ENCODE measurements at places on chromosomes 12 and 14. TPM values are rescaled to one million over a fixed set of nuclear protein-coding genes. Genes with fewer than 3 reads are reported as not detected.

GRCh38 chr12:64889434-64890216 is 65.2 kb downstream of the TBC1D30 start:
- DNase-seq: no peak

GRCh38 chr14:102182190-102182589 is 42.5 kb downstream of the WDR20 start:
- no peak for DNase-seq

- DNase-seq: no peak
Measured at GRCh38 chr12:46147144-46147543, 121.7 kb downstream of the SLC38A1 start.

Gene TAS2R8
- total RNA-seq: not detected

GRCh38 chr12:45343269-45344051 is 127.6 kb downstream of the ANO6 start:
- DNase-seq: no peak

Gene RFX4
- total RNA-seq: not detected

DNA sequence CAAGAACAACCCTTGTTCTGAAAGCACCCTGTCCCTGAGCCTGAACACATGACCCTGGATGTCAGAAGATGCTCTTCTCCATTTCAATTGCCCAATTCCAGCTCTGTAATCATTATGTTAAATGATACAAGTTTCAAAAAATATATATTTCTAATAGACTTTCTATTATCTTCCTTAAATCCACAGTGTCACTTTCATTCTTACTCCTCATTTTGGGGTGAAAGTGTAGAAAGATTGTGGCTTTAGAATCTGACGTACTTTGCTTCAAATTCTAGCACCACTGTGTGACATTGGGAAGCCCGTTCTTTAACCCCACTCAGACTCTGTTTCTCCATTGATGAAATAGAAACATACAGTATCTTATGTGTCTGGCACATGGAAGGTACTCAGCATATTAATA is 83.2 kb downstream of the ETV6 start:
- no peak for DNase-seq

Gene DNAJC22
- 2.2 TPM for total RNA-seq

DNA sequence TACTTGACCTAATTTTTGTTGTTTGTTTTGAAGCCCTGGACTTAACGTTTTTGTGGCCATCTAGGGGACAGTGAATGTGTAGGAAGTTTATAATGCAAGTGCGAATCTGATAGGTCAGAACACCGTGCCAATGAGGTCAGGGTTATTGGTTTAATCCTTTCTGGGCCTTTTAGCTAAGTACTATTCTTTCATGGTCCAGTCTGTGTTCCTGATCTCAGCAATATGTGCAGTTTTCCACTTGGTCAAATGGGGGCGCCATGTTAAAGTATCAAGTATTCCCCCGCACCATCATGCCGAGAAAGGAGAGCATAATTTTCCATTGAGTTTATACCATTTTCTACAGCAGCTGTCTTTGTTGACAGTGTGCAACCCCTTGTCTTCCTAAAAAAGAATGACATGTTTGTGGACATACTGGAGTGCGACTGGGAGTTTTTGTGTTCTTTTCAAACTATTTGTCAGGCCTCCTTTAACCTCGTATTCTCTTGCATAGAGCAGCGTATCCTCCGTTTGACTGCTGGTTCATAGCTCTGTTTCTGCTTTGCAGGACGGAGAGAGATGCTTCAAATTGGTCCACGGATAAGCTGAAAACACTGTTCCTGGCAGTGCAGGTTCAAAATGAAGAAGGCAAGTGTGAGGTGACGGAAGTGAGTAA is 1.3 kb downstream of the AHSA1 start:
- DNase-seq: no peak

- no peak for DNase-seq
Measured at GRCh38 chr14:101761881-101762529, 496 bp downstream of the PPP2R5C start.

GRCh38 chr12:100266585-100266834 is 369 bp downstream of the DEPDC4 start:
- peak; percentile 94 for DNase-seq

GRCh38 chr14:105108516-105108864 is 43.3 kb upstream of the GPR132 start:
- peak; percentile 5 for DNase-seq

DNA sequence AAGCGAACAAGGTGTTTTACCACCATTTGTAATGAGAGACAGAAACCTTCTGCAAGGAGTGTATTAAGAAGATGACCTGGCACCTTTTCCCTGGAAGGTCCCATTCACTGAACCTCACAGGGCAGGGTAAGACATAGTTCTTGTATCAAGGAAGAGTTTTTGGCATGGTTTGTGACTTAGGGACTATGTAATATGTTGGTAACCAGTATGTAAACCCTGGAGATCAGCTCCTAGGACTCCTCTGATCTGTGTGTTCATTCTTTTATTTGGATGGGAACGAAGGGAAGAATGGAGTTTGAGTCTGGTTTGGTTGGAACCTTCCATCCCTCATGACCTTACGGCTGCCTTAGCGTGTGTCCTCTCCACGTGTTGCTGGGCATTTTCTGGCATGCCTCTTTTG is 175.4 kb downstream of the CAND1 start:
- DNase-seq: no peak

Measured in suprapubic skin (tissue), 4 donors.